ENCODE measurements at places on chromosomes 6 and 20. TPM values are rescaled to one million over a fixed set of nuclear protein-coding genes. Genes with fewer than 3 reads are reported as not detected.

Gene PHACTR1
- 0.23 TPM for total RNA-seq

Gene GPR31
- total RNA-seq: not detected

Gene PPP1R3G
- total RNA-seq: not detected

Gene ADAM33
- total RNA-seq: not detected

Gene HMGN3
- 58.0 TPM for total RNA-seq

Gene KHDRBS2
- 0.45 TPM for total RNA-seq

Gene SFTA2
- total RNA-seq: not detected

Gene RBBP8NL
- 0.03 TPM for total RNA-seq

Gene CST7
- total RNA-seq: not detected

Gene PDYN
- not detected for total RNA-seq

Gene HLA-DQA1
- 1.9 TPM for total RNA-seq

Gene CDH22
- not detected for total RNA-seq

Gene CASS4
- total RNA-seq: 0.03 TPM

Gene SUMO4
- 0.34 TPM for total RNA-seq

Gene HSPA12B
- total RNA-seq: not detected

Gene B3GALT4
- total RNA-seq: 1.1 TPM

Gene CST2
- total RNA-seq: not detected

Gene GMPR
- 0.49 TPM for total RNA-seq

Gene CBLN4
- not detected for total RNA-seq

Gene FOXF2
- 3.1 TPM for total RNA-seq

Gene CDSN
- not detected for total RNA-seq

Gene HAO1
- 0.08 TPM for total RNA-seq

Gene RNF146
- total RNA-seq: 15.5 TPM

Gene SLC44A4
- total RNA-seq: not detected

Gene LRRC73
- 1.9 TPM for total RNA-seq

Gene GPX5
- total RNA-seq: not detected

Gene SMLR1
- total RNA-seq: not detected

Gene MAS1
- not detected for total RNA-seq

Gene TEAD3
- total RNA-seq: 4.2 TPM

Gene SPEF1
- 1.0 TPM for total RNA-seq

Gene ELMO2
- total RNA-seq: 23.3 TPM

Gene DSP
- 7.9 TPM for total RNA-seq

Gene HSPA1B
- total RNA-seq: 32.0 TPM

Gene COQ3
- 10.4 TPM for total RNA-seq

Gene TSPO2
- not detected for total RNA-seq

Gene TFAP2D
- not detected for total RNA-seq

Gene IMPG1
- total RNA-seq: not detected

Gene C20orf141
- total RNA-seq: not detected

Gene CLVS2
- total RNA-seq: 0.60 TPM

Gene CTAGE9
- total RNA-seq: not detected

Gene ATG5
- total RNA-seq: 20.3 TPM

Gene TRIM27
- total RNA-seq: 56.4 TPM

Gene ARMC2
- 0.34 TPM for total RNA-seq

Gene PGM3
- total RNA-seq: 13.1 TPM

Gene TMEM244
- total RNA-seq: 0.75 TPM

Gene NDUFAF4
- 23.3 TPM for total RNA-seq

Gene EPHA7
- total RNA-seq: 5.9 TPM

Gene OPN5
- total RNA-seq: not detected

Gene SOD2
- total RNA-seq: 43.2 TPM

Gene GRM4
- total RNA-seq: not detected

Gene OR2J3
- not detected for total RNA-seq
